Activated CD8-positive, alpha-beta memory T cell treated with anti-CD3 and anti-CD28 coated beads for 1 hour (primary cell): ENCODE measurements at places on chromosomes 1 and 21.

GRCh38 chr1:93814059-93814794 lies 64.8 kb downstream of the DNTTIP2 start:
- DNase-seq: no peak

DNA sequence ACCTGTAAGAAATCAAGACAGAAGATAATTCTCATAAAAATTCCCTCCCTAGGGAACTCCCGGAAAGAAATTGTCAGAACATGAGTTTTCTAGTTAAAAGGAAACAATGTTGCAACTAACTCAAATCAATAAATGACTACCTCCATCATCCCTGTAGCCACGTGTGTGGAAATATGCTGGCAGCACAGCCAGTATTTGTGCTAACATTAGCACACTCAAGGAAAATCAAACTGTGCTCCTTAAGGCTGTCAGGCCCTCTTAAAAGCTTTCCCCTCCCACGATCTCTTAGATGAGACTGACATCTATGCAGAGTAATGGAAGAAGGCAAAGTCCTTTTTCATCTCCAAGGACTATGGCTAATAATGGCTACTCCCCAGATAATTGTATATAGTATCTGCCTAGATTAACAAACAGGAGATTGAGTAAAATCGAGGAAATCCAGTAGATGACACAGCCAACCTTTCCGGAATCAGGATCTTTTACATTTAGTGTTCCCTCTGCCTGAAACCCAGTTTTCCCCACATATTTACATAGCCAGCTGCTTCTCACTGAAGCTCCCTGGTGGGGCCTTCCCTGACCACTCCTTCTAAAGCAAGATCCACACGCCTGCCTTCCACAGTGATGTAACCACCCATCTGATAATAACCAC lies 50.9 kb upstream of the NR5A2 start:
- no peak for DNase-seq

GRCh38 chr21:43292866-43293142 lies 124.0 kb downstream of the CRYAA start:
- DNase-seq: no peak

DNA sequence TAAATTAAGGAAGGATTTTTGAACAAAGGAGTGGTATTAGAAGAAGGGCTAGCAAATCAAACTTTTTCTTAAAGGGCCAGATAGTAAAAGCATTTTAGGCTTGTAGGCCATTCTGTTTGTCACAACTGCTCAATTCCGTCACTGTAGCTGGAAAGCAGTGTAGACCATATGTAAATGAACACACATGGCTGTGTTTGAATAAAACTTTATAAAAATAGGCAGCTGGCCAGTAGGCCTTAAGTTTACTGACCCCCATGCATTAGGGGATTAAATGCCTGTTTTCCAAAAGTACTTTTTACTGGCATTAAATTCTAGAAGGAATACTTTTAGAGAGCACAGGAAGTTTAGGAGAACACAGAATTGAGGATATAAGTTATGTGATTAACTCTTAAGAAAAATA lies 8.9 kb downstream of the IVNS1ABP start:
- DNase-seq: no peak

GRCh38 chr1:1120866-1121591 lies 5.1 kb upstream of the C1orf159 start:
- DNase-seq: no peak

- no peak for DNase-seq
Observed at GRCh38 chr1:11339346-11340232, 66.6 kb downstream of the UBIAD1 start.

DNA sequence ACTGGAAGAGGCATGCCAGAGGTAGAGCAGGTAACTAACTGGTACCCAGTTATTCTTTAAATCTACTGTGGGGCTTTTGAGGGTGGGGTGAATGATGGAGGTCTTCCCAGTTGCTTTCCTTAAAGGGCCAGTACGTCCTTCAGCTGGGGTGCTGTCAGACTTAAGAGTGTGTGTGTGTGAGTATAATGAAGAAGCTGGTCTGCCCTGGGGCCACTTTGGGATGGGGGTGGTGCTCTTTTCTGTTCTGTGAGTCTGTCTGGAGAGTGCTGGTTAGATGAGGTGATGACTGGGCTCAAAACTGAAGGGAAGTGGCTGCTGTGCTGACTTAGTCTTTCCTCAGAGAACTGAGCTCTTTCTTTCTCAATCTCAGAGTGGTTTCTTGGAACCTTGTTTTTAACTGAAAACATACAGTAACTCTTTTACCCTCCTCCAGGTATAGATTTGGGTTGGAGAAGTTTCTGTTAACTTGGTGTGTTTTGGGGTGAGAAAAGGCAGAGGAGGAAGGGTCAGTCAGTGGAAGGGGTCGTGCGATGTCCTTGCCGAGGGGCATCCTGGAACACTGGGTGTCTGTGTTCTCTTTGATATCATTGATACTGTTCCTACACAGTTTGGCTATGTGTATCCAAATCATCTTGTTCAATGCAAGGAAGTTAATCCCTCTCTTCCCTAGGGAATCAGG lies 746 bp downstream of the MACF1 start:
- DNase-seq: peak; percentile 41

- no peak for DNase-seq
Observed at GRCh38 chr21:33042812-33043211, 17.1 kb downstream of the OLIG2 start.

GRCh38 chr1:227745568-227746265 lies 10.5 kb downstream of the SNAP47 start:
- no peak for DNase-seq
